ENCODE measurements at places on chromosomes 16 and 17. TPM values are rescaled to one million over a fixed set of nuclear protein-coding genes. Genes with fewer than 3 reads are reported as not detected.

PPM1E gene
- total RNA-seq, result under 0.01 TPM

HEATR9 gene
- not detected for total RNA-seq

PRAC2 gene
- total RNA-seq, result not detected

UBTF gene
- total RNA-seq, result 28.6 TPM

ANKRD40CL gene
- total RNA-seq, result not detected

PLCD3 gene
- 68.0 TPM for total RNA-seq

CHAD gene
- total RNA-seq, result not detected

AOC3 gene
- total RNA-seq, result 0.24 TPM

KRT15 gene
- total RNA-seq, result 92.7 TPM

G6PC1 gene
- total RNA-seq, result not detected

DRC3 gene
- 0.43 TPM for total RNA-seq

LDHD gene
- total RNA-seq, result 0.72 TPM

KCNG4 gene
- total RNA-seq, result not detected

MEOX1 gene
- total RNA-seq, result 1.2 TPM

ACSM2A gene
- total RNA-seq, result not detected

HOXB3 gene
- total RNA-seq, result 2.7 TPM

IRX3 gene
- 3.4 TPM for total RNA-seq

PMP22 gene
- not detected for total RNA-seq

CASKIN1 gene
- 0.96 TPM for total RNA-seq

ARHGAP44 gene
- total RNA-seq, result 0.64 TPM

LYRM1 gene
- 58.6 TPM for total RNA-seq

GRAP gene
- not detected for total RNA-seq

IL34 gene
- 0.64 TPM for total RNA-seq

ZP2 gene
- total RNA-seq, result not detected

CEP295NL gene
- 0.24 TPM for total RNA-seq

TP53TG3 gene
- total RNA-seq, result 0.48 TPM

RASD1 gene
- 3.6 TPM for total RNA-seq

CCL8 gene
- not detected for total RNA-seq

CA7 gene
- not detected for total RNA-seq

ABCC1 gene
- 29.2 TPM for total RNA-seq

ARL17B gene
- total RNA-seq, result 6.5 TPM

CA10 gene
- total RNA-seq, result 0.24 TPM

FN3K gene
- total RNA-seq, result 6.6 TPM

NHLRC4 gene
- total RNA-seq, result not detected

CYB5D1 gene
- total RNA-seq, result 9.6 TPM

ZNF385C gene
- total RNA-seq, result not detected

CPHXL2 gene
- total RNA-seq, result not detected

TEKT1 gene
- total RNA-seq, result not detected

MYL11 gene
- not detected for total RNA-seq

HEATR3 gene
- total RNA-seq, result 36.4 TPM

MYCBPAP gene
- total RNA-seq, result 0.96 TPM

TM4SF5 gene
- not detected for total RNA-seq

GCGR gene
- not detected for total RNA-seq

PRSS8 gene
- 33.0 TPM for total RNA-seq

C16orf54 gene
- total RNA-seq, result not detected

KAT7 gene
- total RNA-seq, result 27.5 TPM

DNAAF8 gene
- under 0.01 TPM for total RNA-seq

KCNH4 gene
- total RNA-seq, result not detected

OR4D1 gene
- not detected for total RNA-seq

LPCAT2 gene
- total RNA-seq, result 18.5 TPM

Measured in tracheal epithelial cell (primary cell).